ENCODE measurements at places on chromosomes 1 and 21.

- no peak for DNase-seq
These were observed 67.1 kb upstream of the FAM78B start for GRCh38 chr1:166233750-166234366.

- DNase-seq, result no peak
These were observed 57.3 kb downstream of the HS2ST1 start for GRCh38 chr1:86971778-86972177.

DNA sequence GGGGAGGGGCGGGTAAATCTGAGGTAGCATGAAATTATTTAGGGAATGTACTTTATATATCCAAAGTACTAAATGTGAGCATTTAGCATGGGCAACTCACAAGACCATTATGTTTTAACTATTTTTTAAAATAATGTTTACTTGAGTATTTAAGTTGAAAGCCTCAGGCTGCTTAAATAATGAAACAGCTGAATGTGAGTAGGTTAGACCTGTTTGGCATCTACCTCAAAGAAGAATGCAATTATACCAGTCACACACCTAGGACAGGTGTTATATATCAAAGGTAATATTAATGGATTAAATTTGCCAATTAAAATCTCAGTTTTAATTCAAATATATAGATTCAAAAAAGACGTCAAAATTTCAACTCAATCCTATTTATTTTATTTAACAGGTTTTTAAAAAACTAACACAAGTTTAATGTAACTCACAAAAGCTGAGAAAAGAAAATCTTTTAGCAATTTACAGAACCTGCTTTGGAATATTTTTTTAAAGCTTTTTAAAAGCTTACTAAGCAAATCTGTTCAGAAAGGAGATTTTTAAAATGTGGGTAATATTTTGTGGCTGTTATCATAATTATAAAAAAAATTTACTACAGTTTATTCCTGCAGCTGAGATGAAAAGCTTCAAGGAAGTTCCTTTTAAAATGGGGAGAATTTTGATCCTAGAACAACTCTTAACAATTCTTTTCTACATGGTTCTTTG lies 104.6 kb upstream of the LBR start:
- no peak for DNase-seq

- DNase-seq, result no peak
These were observed 1048.5 kb downstream of the PLA2G4A start for GRCh38 chr1:187877220-187877619.

GRCh38 chr1:217393896-217394295 lies 237.0 kb downstream of the GPATCH2 start:
- no peak for DNase-seq

- DNase-seq, result no peak
These were observed 1.4 kb upstream of the KLHL21 start for GRCh38 chr1:6603915-6604558.

DNA sequence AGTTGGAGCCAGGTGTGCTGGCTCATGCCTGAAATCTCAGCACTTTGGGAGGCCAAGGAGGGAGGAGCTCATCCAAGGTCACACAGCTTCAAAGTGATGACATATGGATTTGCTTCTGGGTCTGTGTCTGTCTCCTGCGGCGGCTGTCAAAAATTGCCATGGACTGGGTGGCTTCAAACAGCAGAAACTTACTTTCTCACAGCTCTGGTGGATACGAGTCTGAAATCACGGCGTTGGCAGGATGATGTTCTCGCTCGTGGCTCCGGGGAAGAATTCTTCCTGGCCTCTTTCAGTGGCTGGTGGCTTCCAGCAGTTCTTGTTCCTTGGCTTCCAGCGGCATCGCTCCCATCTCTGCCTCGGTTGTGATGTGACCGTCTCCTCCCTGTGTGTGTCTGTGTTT lies 314.8 kb upstream of the C1orf174 start:
- DNase-seq, result no peak

- no peak for DNase-seq
These were observed 19.3 kb upstream of the UMODL1 start for GRCh38 chr21:42051788-42052187.

GRCh38 chr1:198686069-198686728 lies 47.4 kb downstream of the PTPRC start:
- no peak for DNase-seq

GRCh38 chr1:106523497-106523896 lies 533.0 kb upstream of the PRMT6 start:
- no peak for DNase-seq

DNA sequence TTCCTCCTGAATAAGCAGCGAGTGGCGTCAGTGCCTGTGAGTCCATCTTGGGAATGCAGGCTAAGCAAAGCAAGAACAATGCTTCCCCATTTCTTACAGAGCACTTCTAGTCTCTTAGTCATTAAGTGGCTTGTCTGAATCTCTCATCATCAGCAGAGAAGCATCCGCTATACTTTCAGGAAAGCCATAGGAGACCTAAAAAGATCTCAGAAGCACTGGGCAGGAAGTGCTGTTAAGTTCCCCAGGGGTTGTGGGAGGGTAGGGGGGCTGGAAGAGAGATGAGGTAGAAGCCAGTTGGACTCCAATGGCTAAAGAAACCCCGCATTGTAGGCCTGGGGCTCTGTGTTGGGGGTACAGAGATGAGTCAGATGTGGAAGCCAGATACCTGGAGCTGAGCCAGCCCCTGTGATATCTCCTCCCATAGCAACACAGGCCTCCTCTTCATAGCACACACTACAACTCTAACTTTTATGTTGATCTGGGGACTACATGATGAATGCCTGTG lies 44.9 kb downstream of the SYT6 start:
- no peak for DNase-seq

DNA sequence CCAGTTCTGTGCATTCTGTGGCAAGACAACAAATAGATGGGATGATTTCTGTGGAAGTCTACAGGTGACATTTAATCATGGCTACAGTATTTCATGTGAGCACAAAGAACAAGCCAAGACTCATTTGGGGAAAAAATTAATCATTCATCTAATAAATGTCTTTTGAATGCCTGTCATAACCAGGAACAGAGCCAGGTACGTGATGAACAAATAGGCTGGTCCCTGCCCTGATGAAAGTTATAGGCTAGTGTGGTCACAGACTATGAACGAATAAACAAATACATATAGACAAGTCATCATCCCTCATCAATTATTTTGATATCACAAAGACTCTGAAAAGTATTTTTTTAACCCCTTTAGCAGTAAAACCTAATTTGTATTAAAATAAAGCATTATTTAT lies 226.4 kb upstream of the RRP15 start:
- DNase-seq, result no peak

DNA sequence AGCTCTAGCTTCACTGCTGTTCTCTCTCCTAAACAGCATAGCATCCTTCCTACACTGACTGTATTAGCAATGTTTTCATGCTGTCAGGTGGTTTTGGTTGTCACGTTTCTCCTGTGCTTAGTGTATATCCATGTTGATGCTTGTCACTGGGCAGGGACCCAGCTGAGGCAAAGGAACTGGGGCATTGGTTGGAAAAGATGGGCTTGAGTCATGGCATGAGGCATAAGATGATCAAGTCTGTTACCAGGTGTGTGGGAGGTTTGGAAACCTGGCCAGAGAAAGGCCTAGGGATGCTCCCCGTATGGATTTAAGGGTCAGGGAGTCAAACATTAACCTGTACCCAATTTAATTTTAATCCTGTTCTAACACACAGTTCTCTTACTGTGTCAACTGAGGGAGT lies 69.6 kb downstream of the OSBPL9 start:
- DNase-seq, result no peak

DNA sequence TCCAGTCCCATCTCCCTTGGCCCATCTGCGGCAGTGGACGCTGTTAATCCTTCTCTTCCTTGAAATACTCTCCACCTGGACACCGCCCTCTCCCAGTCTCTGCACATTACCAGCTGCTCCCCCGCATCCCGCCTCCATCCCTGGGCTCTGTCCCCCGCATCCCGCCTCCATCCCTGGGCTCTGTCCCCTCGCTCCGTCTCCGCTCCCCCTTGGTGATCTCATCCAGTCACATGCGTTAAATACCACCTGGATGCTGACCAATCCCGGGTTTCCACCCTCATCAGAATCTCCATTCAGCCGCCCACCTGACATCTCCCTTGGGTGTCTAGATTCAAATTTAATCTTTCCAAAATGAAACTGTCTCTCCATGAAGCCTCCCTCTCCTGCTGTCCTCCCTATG lies 106.1 kb downstream of the PRDM2 start:
- DNase-seq, result no peak

GRCh38 chr1:170252851-170253579 lies 107.3 kb downstream of the NTMT2 start:
- DNase-seq, result no peak

- no peak for DNase-seq
These were observed 449 bp downstream of the EPS15 start for GRCh38 chr1:51518586-51519047.

- no peak for DNase-seq
These were observed 8.3 kb downstream of the ARHGAP30 start for GRCh38 chr1:161061419-161061818.

DNA sequence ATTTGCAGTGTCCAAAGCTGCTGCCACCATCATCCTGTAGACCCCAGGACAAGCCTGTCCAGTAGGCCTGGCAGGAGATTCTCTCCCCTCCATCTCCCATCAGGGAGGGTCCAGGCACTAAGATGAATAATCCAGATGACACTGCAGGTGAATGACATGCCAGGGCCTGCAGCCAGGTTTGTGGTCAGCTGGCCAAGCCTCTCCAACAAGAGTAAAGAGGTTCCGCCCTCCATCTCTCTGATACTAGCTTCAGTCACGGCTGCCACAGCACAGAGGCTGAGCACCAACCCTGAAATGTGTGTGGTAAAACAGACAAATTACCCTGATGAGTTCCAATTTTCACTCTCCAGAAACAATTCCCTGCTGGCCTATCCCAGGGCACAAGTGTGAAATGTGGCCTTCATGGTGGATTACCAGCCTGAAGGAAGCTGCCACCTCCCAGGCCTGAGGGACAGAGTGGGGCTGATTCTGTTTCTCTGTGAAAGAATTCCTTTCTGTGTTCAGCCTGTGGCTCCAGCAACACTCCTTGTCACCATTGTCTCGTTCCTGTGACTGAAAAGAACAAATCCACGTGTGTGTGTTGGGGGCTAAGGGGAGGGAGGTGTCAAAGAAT lies 19.9 kb upstream of the LHX4 start:
- DNase-seq, result no peak

DNA sequence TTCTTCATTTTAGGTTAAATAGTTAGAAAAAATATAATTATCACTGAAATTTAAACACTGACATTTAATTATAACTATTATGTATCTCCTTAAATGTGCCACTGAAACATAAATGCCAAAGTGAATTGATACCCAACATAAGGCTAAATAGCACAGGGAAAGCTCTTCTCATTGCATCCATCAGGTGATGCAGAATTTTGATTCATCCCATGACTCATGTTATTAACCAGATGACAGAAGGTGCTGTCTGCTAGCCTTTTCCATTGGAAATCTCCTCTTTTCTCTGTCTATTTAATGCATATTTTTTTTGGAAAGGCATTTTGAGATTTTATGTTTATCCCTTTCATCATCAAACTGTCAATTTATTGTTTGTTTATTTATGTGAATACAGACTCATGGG lies 136.8 kb downstream of the KCNK2 start:
- DNase-seq, result no peak

DNA sequence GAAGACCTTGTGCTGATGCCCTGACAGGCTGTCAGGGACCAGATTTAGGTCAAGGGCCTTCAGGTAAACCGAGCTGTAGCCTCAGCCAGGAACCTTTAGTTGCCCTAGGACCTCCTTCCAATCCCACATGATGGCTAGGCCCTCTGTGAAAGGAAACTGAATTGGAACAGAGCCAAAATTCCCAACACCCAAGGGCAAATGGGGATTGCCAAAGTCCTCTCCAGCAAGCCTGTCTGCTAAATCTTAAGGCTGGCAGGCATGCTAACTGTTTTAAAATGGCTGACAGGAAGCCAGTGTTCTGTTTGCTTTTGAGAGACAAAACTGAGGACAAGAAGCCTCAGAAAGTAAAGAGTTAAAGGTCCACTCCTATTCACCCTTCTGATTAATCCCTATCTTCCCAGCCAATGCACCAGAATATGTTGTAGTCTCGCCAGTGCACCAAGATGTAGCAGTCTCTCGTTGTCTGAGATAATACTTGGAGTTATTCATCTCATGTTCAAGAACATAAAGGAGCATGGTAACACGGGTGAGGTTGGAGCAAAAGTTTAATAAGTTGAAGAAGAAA lies 35.1 kb downstream of the MSTO1 start:
- no peak for DNase-seq

GRCh38 chr1:118151312-118151937 lies 33.6 kb downstream of the SPAG17 start:
- DNase-seq, result no peak

DNA sequence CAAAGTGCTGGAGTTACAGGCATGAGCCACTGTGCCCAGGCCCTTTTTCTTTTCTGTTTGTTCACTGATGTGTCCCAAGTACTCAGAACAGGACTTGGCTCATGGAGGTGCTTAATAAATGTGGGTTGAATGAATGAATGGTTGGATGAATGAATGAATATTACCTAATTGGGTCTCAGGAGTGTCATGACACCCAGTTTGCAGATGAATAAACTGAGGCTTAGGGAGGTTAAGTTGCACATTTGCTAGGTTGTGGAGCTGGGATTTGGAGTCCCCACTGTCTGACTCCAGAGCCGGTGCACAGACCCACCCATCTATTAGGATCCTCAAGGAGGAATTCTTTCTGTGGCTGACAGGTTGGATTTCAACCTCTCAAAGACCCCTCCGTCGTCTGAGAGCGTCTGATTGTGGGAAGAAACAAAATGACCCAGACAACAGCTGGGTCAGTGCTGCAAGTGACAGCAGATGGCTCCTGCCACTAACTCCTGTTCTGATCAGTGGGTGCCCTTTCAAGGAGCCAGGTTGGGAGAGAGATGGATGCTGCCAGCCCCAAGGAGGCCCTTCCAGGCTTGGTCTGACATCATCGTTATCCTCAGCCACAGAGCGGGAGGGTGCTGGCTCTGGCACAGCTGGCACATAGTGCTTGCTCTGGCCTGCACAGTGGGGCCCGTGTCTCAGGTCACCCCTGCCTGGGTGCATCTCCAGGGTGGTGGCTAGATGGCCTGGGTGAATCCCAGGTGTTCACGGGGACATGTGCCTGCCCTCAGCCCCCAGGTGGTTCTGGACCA lies 24.2 kb downstream of the ARHGEF10L start:
- no peak for DNase-seq

DNA sequence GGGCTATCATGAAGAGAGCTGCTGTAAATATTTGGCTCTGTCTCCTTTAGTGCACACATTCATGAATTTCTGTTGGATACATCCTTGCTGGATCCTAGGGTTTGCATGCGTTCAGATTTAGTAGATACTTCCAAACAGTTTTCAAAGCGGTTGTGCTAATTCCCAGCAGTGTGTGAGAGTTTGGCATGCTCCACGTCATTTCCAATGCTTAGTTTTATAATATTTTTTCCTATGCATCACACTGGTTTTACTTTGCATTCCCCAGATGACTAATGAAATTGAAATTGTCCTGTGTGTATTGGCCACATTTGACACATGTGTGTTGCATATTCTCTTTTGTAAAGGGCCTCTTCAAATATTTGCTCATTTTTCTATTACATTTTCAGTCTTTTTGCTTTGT lies 18.5 kb upstream of the AADACL3 start:
- no peak for DNase-seq

- DNase-seq, result no peak
These were observed 151.6 kb downstream of the CNIH3 start for GRCh38 chr1:224767676-224768075.

GRCh38 chr1:56774067-56774609 lies 45.1 kb downstream of the FYB2 start:
- no peak for DNase-seq
